Left ventricle myocardium superior (tissue), 1 donor: ENCODE measurements at places on chromosomes 7 and 10. TPM values are rescaled to one million over a fixed set of nuclear protein-coding genes. Genes with fewer than 3 reads are reported as not detected.

HSPA12A gene
- total RNA-seq = 22.5 TPM

PTPRN2 gene
- 1.3 TPM for total RNA-seq

CPN1 gene
- not detected for total RNA-seq

FEZF1 gene
- not detected for total RNA-seq

CYP2C19 gene
- not detected for total RNA-seq

SFTPD gene
- 0.69 TPM for total RNA-seq

LRWD1 gene
- total RNA-seq = 10.4 TPM
